ENCODE measurements at places on chromosomes 12 and 14.

DNA sequence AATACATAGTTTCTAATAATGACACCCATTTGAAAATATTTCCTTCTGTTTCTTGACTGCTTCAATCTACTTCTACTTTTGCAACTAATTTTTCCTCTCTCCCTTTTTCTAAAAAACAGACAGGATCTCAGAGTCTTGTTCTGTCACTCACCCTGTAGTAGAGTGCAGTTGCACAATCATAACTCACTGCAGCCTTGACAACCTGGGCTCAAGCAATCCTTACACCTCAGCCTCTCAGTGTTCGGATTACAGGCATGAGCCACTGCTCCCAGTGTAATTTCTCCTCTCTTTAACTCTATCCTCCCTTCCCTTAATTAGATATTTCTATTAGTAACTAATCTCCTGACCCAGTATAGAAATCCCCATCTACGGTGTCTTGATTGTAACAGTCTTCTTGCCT is 45.4 kb downstream of the SENP1 start:
- no peak for DNase-seq

- DNase-seq: peak; percentile 44
These were observed 9.1 kb downstream of the NEMP1 start for GRCh38 chr12:57069523-57069922.

GRCh38 chr14:50937325-50937724 is 7.0 kb downstream of the PYGL start:
- no peak for DNase-seq

DNA sequence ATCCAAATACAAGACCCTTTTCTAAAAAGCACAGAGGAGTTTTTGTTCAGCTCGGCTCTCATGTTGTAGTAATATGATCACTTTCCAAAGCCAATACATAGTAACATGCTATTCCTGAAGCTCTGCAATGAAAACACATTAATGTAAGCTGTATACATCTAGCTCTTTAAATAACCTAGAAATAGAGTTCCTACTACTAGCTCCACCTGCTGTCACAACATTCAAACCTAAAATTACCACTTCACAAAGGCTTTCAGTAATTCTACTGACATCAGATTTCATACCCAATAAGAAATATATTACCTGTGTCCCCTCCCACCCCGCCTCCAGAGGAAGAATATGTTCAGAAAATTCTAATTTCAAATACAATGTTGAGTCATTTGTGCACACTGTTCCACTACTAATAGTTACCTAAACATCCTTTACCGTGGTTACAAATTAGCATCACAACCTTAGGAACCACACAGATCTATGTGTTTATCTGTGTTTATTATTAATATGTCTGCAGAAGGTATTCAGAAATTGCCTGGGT is 17.8 kb downstream of the EFCAB11 start:
- no peak for DNase-seq

DNA sequence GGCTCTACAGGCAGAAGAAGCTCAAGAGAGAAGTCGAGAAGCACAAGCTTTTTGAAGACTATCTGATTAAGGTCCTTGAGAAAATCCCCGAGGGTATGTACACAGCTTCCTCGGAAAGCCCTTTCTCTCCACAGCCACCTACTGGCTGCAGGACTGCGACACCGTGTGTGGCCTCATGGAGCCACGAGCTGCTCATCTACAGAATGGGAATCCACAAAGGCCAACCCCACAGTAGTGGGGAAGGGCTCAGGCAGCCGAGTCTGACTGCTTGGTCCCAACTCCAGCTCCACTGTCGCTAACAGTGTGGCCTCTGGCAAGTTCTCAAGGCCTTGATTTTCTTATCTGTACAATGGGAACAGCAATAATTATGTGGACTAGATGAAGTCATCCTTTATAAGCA is 2.5 kb downstream of the CCDC197 start:
- DNase-seq: no peak

- DNase-seq: no peak
These were observed 6.1 kb upstream of the PSMA3 start for GRCh38 chr14:58238252-58239243.

- DNase-seq: no peak
These were observed at the start of gene GDF11 for GRCh38 chr12:55742719-55743405. TSS of gene GDF11 (plus strand) at chr12:55743122. CDS start at chr12:55743317, 195 bp downstream.

DNA sequence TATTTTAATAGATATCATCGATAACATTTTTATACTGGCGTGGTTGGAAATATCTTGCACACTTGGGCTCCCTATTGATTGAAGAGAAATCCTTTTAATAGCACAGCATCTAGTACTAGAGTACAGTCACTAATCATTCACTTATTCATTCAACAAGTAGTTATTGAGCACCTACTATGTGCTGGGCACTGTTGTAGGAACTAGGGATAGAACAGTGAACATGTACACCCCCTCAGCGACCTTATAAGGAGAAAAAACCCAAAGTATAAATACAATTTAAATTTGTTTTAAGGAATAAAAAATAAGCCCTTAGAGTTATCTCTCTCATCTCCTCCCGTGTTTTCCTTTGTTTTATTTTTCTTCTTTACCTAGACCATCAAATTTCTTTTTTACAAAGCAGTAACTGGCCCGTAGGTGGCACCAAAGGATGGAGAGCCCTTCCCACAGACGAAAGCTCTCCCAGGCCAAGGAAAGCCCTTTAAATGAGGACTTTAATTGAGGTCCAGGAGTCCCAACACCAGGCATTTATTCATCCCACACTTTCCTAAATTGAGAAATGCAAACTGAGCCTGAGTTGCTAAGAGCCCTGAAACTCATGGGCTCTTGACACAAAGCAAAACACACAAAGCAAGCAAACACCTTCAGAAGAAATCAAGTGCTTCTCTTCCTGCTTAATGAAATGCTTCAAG is 29.0 kb downstream of the PEBP1 start:
- DNase-seq: no peak

GRCh38 chr12:76031081-76031413 is 529 bp downstream of the PHLDA1 start:
- no peak for DNase-seq

GRCh38 chr14:70036665-70037064 is 152.1 kb downstream of the SLC8A3 start:
- DNase-seq: no peak

DNA sequence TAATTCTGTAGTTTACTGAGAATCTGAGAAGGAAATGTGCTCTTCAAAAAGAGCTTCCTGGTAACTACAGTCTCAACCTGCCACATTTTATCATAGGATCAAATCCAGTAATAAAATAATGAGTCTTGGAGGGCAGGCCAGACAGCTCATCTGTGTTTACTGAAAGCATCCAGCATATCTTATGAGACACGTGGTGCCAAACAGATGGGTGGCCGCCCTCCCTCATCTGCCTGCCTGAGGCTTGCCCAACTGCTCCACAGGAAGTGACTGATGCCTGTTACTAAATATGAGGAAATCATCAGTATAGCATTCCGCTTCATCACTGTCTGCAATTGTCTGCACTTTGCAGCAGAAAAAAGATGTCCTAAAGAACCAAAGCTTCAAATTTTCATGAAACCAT is 13.5 kb downstream of the DHRS7 start:
- no peak for DNase-seq
